SJSA1 (cell line): ENCODE measurements at places on chromosomes 4 and X.

DNA sequence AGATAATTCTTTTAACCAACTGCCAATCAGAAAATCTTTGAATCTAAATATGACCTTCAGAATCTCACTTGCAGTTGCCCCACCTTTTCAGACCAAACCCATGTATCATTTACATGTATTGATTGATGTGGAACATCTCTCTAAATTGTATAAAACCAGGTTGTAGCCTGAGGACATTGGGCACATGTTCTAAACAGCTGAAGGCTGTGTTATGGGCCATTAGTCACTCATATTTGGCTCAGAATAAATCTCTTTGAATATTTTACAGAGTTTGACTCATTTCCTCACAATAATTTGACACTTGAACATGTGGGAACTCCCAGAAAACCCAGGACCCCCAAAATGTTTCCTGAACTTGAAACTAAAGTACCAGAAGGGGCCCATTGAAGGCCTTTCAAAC lies 58.7 kb downstream of the UGT2B10 start:
- DNase-seq, result no peak
- H3K27me3 ChIP-seq, result no peaks in the 10 kb centered on the region
- H3K36me3 ChIP-seq, result no peaks in the 10 kb centered on the region

DNA sequence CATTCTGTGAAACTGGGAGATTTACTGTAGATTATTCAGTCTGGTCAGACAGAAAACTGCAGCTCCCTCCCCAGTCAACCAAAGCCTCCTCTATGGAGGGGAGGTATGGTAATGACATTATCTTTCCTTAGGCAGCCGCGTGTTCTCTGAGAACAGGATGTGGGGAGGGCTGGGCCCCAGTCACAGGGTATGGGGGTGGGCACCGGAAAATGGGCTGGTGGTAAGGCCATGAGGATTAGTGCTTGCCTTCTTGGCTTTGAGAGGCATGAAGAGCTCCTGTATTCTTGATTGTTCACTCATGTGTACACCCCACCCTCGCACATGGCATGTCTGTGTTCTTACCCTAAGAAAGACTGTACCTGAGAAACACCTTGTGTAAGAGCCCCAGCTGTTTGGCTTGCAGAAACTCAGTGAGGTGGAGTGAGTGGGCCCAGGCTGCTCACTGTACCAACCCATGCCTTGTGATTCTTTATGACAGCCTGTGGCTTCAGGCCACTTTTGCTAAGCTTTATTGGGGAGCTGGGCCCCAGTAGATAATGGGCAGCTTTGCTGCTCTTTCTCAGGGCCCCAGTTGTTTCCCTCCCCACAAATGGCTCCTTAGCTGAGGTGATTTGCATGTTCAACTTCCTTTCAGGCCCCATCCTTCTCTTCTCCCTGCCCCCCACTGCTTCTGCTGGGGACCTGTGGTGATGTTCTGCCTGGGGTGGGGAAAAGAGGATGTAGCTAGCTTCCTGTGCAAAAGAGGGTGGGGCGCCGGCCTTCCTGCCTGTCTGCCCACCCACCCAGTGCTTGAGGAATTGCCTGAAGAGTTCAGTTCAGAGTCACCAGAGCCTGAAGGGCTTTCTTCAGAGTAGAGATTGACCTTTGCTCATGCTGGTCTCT lies 30.7 kb downstream of the MSN start:
- peaks cover 16% of the 10 kb centered on the region for H3K36me3 ChIP-seq
- H3K4me3 ChIP-seq, result no peak overlapping the region
- peaks cover 27% of the 10 kb centered on the region for H3K4me1 ChIP-seq
- no peaks in the 10 kb centered on the region for H3K27me3 ChIP-seq
- H3K27ac ChIP-seq, result 0 out of 2 replicates have a peak overlapping the region, but pooled peaks have one; percentile 29

DNA sequence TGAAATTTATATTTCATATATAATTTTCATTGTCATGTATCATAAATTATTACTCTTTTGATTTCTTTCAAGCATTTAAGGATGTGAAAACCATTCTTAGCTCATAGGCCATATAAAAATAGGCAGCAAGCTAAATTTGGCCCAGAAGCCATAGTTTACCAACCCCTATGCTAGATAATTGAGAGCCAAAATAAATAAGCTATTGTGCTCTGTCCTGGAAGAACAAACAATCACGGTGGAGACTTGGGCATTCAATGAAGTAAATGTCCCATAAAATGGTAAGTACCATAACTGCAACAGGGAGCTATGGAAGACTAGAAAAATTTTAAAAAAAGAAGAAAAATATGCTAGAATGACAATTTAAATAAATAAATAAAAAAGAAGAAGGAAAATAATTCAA lies 60.9 kb upstream of the PACRGL start:
- no peaks in the 10 kb centered on the region for H3K36me3 ChIP-seq
- no peak overlapping the region for H3K27ac ChIP-seq
- no peaks in the 10 kb centered on the region for H3K4me1 ChIP-seq
- H3K27me3 ChIP-seq, result no peaks in the 10 kb centered on the region

GRCh38 chr4:110610940-110611831 lies 11.7 kb downstream of the PITX2 start:
- no peak for DNase-seq
- H3K36me3 ChIP-seq, result no peaks in the 10 kb centered on the region; the same call in 1 of the 2 replicates
- peaks cover 16% of the 10 kb centered on the region for H3K4me1 ChIP-seq
- no peaks in the 10 kb centered on the region for H3K27me3 ChIP-seq
- no peak overlapping the region for H3K27ac ChIP-seq

DNA sequence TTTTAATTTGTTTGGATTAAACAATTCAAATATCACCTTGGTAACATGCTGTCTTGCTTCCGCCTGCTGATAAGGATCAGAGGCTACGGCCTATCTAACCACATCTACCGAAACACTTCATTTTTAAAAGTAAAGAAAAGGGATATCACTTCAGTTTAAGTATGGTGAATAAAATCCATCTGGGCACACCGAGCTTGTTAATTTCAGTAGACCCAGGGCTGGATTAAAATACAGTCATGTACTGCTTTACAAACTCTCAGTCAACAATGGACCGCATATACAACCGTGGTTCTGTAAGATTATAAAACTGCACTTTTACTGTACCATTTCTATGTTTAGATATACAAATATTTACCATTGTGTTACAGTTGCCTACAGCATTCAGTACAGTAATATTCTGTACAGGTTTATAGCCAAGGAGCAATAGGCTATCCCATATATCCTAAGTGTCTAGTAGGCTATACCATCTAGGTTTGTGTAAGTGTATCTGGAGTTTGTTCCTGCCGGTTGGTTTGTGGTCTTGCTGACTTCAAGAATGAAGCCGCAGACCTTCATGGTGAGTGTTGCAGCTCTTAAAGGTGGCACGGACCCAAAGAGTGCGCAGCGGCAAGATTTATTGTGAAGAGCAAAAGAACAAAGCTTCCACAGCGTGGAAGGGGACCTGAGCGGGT lies 40.0 kb downstream of the SEPTIN11 start:
- DNase-seq, result no peak
- H3K4me1 ChIP-seq, result peaks cover 57% of the 10 kb centered on the region
- peaks cover 22% of the 10 kb centered on the region for H3K36me3 ChIP-seq
- no peaks in the 10 kb centered on the region for H3K27me3 ChIP-seq
- no peak overlapping the region for H3K4me3 ChIP-seq
- H3K27ac ChIP-seq, result no peak overlapping the region

DNA sequence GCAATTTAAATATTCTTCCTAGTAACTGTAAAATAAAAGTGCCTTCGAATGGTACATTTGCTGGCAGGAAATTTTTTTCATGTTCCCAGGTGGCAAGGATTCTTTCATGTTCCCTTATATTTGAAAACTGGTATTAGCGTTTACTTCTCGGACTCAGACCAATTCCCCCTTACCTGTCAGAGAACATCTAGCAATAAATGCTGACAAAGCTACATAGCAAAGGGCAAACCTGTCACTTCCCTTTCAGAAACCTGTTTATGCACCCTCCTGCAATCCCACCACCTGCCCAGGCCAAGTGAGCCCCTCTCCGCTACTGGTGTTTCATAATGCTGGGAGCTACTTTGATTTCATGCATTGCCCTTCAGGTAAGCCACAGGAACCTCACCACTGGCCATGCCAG lies 98.2 kb downstream of the HPRT1 start:
- no peaks in the 10 kb centered on the region for H3K4me1 ChIP-seq
- no peaks in the 10 kb centered on the region for H3K27me3 ChIP-seq
- H3K27ac ChIP-seq, result no peak overlapping the region

GRCh38 chrX:482192-482701 lies 95.5 kb upstream of the PPP2R3B start:
- H3K27me3 ChIP-seq, result no peaks in the 10 kb centered on the region
- no peaks in the 10 kb centered on the region for H3K4me1 ChIP-seq
- no peaks in the 10 kb centered on the region for H3K36me3 ChIP-seq
- H3K4me3 ChIP-seq, result no peak overlapping the region
- DNase-seq, result no peak
- no peak overlapping the region for H3K27ac ChIP-seq

- no peaks in the 10 kb centered on the region for H3K4me1 ChIP-seq
- DNase-seq, result no peak
- H3K27me3 ChIP-seq, result no peaks in the 10 kb centered on the region
- no peak overlapping the region for H3K27ac ChIP-seq
Observed at GRCh38 chrX:18075603-18076002, 145.1 kb downstream of the BEND2 start.

GRCh38 chr4:169144061-169144600 lies 126.6 kb downstream of the SH3RF1 start:
- H3K36me3 ChIP-seq, result peaks cover 39% of the 10 kb centered on the region
- H3K4me1 ChIP-seq, result peaks cover 6% of the 10 kb centered on the region
- no peaks in the 10 kb centered on the region for H3K27me3 ChIP-seq
- DNase-seq, result no peak
- H3K27ac ChIP-seq, result no peak overlapping the region
- no peak overlapping the region for H3K4me3 ChIP-seq

DNA sequence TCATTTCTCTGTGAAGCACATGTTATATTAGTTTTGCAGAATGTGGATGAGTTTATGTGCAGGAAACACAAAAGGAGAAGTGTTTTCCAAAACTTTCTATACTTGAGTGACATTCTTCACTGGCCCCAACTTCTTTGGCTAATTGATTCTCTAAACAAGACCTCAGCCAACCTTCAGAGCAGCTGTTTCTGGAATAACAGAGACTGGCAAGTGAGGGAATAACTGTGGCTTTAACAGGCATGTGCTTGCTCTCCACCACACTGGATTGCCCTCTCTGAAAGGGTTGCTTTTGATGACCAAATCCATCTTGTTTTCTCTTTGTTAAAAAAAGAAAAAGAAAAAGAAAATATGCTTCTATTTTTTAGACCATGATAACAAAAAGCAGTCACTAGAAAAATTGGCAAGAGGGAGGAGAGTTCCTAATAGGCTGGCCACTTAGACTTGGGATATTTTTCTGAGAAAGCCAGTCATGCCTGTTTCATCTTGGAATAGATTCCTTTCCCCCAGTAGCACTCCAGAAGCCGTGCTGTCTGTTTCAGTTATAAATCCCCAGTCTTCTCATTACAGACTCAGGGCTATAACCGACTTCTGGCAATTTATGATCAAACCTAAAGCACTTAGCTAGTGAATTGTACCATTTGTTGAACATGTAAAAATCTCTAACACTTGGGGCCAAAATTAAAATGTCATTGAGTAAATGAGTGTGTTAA lies 295.0 kb upstream of the NR3C2 start:
- H3K27ac ChIP-seq, result no peak overlapping the region
- DNase-seq, result no peak
- no peaks in the 10 kb centered on the region for H3K27me3 ChIP-seq

- DNase-seq, result no peak
- no peak overlapping the region for H3K4me3 ChIP-seq
- no peaks in the 10 kb centered on the region for H3K36me3 ChIP-seq
- H3K27me3 ChIP-seq, result no peaks in the 10 kb centered on the region
Observed at GRCh38 chr4:148311526-148311925, 130.7 kb downstream of the NR3C2 start.

DNA sequence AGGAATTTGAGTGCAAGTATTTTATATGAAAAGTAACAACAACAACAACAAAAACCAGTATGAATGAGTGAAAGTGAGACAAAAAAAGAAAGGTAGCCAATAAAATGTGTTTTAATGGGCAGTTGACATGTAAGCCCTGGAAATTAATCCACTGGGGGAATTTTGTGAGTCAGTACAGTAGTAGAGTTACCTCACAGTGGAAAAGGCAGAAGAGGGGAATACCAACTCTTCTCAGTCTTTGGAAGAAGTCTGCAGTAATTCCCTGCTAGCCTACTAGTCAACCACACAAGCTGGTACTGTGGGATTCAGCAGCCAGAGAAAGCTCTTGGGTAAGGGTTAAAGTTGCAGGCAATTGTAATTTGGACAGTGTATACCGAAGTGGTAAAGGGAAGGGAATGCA lies 76.3 kb upstream of the IL15 start:
- H3K4me1 ChIP-seq, result no peaks in the 10 kb centered on the region
- no peaks in the 10 kb centered on the region for H3K36me3 ChIP-seq
- H3K27ac ChIP-seq, result no peak overlapping the region
- no peak for DNase-seq

- no peaks in the 10 kb centered on the region for H3K27me3 ChIP-seq
- H3K36me3 ChIP-seq, result no peaks in the 10 kb centered on the region
- no peaks in the 10 kb centered on the region for H3K4me1 ChIP-seq
Observed at GRCh38 chrX:110402091-110402849, 43.6 kb downstream of the RTL9 start.

GRCh38 chr4:139144161-139144859 lies 32.7 kb downstream of the ELF2 start:
- peaks cover 23% of the 10 kb centered on the region for H3K4me1 ChIP-seq
- H3K4me3 ChIP-seq, result no peak overlapping the region
- no peak for DNase-seq

DNA sequence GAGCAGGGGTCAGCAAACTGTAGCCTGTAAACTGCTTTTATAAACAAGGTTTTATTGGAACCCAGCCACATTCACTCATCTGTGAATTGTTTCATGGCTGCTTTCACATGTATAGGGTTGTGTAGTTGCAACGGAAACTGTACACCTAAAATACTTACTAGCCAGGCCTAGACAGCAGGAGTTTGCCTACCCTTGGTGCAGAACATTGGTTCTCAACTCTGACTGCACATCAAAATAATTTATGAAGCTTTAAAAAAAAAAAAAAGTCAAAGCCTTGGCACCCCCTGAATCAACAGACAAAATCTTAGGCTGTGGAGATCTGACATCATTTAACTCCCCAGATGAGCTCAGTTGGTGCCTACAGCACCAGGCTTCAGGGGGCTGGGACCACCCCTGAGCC lies 27.8 kb downstream of the ADGRA3 start:
- H3K27ac ChIP-seq, result no peak overlapping the region
- H3K27me3 ChIP-seq, result no peaks in the 10 kb centered on the region
- H3K4me3 ChIP-seq, result no peak overlapping the region

- no peak for DNase-seq
- H3K36me3 ChIP-seq, result no peaks in the 10 kb centered on the region
- no peaks in the 10 kb centered on the region for H3K27me3 ChIP-seq
- no peaks in the 10 kb centered on the region for H3K4me1 ChIP-seq
- no peak overlapping the region for H3K27ac ChIP-seq
Observed at GRCh38 chrX:136639506-136640176, 8.3 kb upstream of the CD40LG start.

GRCh38 chr4:126544276-126544675 lies 1088.5 kb upstream of the INTU start:
- H3K4me1 ChIP-seq, result no peaks in the 10 kb centered on the region
- no peak overlapping the region for H3K4me3 ChIP-seq
- no peaks in the 10 kb centered on the region for H3K27me3 ChIP-seq
- no peaks in the 10 kb centered on the region for H3K36me3 ChIP-seq
- H3K27ac ChIP-seq, result no peak overlapping the region

GRCh38 chrX:107448625-107448997 lies 841 bp upstream of the FRMPD3 start:
- no peaks in the 10 kb centered on the region for H3K36me3 ChIP-seq
- H3K4me3 ChIP-seq, result no peak overlapping the region
- DNase-seq, result no peak

GRCh38 chrX:127466211-127466610 lies 586.0 kb downstream of the ACTRT1 start:
- H3K4me3 ChIP-seq, result no peak overlapping the region
- no peaks in the 10 kb centered on the region for H3K27me3 ChIP-seq
- no peaks in the 10 kb centered on the region for H3K36me3 ChIP-seq
- no peak for DNase-seq
- H3K27ac ChIP-seq, result no peak overlapping the region
